ENCODE measurements at places on chromosomes 1 and 21.

- no peak for DNase-seq
These were observed 132.0 kb downstream of the SYF2 start for GRCh38 chr1:25100151-25100833.

DNA sequence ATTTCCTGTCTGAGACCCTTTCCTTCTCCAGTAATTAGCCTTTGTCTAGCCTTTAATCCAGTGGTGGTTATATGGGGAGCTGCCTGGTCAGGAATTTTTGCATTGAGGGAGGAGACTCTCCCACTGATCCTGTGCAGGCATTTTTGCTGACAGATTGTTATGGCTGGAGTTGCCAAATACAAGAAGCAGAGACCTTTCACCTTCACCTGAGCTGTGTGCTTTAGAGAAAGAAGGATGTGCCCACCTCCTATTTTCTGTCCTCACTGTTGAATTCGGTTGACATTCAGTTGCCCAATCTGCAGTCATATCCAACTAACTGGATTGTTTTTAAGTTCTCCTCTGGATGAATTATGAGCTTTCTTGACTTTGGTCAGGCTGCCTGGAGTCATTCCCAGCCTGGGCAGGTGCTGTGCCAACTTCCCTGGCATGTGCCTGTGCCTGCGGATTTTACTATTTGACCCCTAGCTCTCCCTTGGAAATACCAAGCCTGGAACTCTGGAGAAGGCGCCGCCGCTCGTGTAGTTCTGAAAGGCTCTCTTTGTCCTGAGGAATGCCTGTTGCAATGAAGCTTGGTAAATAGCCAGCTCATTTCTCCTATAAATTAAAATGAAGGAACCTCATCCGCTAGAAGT is 143.9 kb downstream of the NOS1AP start:
- DNase-seq, result no peak

DNA sequence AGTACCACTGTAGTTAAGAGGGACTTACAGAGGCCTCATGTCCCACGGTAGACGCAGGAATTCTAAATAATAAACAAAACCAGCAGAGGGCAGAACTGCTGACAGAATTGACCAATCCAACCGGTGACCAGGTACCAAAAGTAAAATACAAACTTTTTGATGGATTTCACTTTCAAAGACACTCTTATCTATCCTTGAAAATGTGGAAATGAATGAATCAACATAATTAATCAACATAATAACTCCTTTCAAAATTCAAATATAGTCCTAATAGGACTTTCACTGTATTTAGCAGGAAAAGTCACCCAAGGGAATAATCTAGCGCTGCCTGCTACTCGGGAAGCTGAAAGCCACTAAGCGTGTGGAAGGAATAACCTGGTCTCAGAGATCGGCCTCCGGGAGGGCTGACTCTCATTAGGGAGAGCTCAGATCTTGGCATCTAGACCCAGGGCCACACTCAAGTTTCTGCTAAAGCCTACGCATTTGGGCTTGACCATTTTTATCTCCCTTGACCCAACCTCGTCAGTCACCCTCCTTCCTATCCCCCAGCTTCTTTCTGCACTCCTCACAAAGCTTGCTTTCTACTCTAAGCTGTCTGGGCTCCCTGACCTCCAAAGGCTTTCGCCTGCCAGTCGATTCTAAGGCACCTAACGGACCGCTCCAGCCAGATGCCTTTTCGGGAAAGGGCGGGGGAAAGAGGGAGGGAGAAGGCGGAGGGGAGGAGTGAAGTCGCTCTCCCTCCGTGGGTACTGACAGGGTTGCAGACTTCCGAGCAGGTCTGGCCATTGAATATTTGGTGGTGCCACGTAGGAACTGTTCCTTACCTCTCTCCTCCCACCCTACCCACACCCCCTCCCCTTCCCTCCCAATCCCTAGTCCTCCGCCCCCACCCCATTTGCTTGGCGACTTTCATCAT is 1.6 kb downstream of the COL11A1 start:
- DNase-seq, result peak; percentile 88

DNA sequence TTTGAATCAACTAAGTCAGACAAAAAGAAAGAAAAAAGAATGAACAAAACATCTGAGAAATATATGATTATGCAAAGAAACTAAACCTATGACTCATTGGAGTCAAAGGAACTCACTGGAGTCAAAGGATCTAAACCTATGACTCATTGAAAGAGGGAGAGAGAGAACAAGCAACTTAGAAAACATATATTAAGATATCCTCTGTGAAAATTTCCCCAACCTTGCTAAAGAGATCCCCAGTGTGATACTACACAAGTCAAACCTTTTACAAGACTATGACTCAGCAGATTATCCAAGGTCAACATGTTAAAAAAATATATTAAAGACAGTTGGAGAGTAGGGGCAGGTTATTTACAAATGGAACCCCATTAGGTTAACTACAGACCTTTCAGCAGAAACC is 1538.3 kb downstream of the NCAM2 start:
- DNase-seq, result no peak

- DNase-seq, result no peak
These were observed at the start of gene ATP6V1G3 for GRCh38 chr1:198540580-198540979. Gene ATP6V1G3 (minus strand): TSS chr1:198540680. CDS start chr1:198540650, 30 bp downstream.

GRCh38 chr1:65955503-65955902 is 162.8 kb downstream of the PDE4B start:
- DNase-seq, result no peak

- DNase-seq, result no peak
These were observed 27.2 kb downstream of the NUAK2 start for GRCh38 chr1:205294175-205294917.

DNA sequence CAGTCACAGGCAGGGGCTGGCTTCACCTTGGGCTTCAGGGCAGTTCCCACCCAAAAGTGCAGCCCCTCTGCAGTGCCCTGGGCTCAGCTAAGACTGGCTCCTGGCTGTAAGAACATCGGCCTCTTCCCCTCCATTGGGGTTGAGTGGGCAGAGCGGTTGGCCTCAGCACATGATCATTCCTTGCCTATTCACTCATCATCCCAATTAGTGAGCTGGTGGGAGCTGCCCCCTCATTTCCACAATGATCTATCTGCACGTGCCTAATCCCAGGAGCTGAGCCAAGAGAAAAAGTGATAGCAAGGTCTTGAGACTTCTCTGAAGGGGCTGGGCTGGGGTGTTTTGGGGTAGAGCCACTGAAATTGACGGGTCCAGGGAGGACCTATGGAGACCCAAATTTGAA is 133.6 kb downstream of the SYF2 start:
- DNase-seq, result no peak

- DNase-seq, result no peak
These were observed 19.3 kb downstream of the TRMT13 start for GRCh38 chr1:100152271-100152670.

DNA sequence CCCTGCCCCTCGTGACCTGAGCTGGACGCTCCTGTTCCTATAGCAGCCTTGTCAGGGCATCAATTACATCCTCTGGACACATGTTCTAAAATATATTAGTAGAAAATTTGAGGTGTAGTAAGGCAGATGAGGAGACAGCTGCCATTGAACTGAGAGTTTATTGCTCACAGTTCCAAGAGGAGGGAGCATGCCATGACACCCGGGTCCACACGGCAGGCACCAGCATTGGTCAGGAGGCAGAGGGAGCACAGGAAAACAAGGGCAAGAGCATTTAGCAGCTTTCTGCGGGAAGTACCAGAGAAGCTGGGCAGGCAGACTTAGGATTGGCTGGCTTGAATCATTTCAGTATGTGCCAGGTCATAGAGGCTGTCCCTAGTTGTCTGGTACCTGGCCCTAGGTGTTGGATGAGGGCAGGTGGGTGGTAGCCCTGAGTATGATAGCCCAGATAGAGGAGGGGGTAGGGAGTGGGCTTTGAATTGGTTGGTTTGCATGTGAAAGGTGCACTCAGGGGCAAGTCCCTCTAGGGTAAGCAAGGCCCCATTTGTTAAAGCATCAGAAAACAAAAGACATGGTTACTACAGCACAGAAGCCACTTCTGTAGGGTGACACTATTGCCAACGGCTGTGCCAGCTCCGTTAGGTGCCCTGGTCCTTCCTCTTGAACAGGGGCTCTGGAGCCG is 223.6 kb upstream of the RAB4A start:
- peak; percentile 32 for DNase-seq

DNA sequence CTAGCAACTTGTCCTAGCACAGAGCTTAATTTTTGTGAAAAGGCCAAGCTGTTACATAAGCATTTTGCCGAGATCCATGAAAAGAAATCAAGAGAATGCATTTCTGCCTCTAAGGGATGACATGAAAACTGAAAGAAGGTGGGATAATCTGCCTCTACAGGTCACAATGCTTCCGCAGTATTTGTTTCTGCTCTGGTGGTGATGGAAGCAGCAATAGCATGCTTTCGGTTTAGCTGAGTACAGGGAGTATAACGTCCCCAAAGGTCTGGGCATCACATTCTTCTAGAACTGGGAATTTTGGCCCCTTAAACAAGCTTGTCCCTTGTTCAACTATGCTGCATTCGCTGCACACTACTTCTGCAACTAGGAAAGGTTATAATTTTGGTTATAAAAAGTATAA is 14.4 kb upstream of the MAGI3 start:
- no peak for DNase-seq

- no peak for DNase-seq
These were observed 37.2 kb downstream of the SLC37A1 start for GRCh38 chr21:42550817-42551216.

GRCh38 chr1:59290193-59290949 is 6.5 kb upstream of the FGGY start:
- DNase-seq, result no peak

DNA sequence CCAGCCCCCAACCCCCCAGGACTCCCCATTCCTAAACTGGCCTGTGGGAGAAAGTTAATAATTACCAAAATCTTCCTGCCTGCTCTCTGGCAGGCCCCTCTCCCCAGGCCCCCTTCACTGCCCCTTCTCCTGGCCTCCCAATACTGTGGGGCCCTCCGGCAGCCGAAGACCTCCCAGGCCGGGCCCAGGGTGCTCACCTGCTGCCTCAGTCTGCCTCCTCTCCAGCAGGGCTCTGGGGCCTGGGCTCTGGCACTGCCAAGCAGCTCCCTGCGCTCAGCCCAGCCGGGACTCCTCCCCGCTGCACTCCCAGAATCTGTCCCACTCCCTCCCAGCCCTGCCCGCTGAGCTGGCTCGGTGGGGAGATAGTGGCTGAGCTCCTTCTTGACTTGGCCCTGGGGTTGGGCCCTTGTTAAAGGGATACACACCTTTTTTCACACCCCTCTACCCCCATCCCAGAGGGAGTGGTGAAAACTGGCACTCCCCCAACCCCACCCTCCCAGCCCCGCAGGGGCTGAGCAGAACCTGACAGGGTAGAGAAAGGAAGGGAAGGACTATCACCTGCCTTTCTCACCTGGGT is at the start of gene S100A16:
TSS of gene S100A16 (minus strand) at position 383 of the 577 bp plus-strand sequence. CDS start 4,986 bp downstream, outside the sequence.
- DNase-seq, result peak; percentile 88

DNA sequence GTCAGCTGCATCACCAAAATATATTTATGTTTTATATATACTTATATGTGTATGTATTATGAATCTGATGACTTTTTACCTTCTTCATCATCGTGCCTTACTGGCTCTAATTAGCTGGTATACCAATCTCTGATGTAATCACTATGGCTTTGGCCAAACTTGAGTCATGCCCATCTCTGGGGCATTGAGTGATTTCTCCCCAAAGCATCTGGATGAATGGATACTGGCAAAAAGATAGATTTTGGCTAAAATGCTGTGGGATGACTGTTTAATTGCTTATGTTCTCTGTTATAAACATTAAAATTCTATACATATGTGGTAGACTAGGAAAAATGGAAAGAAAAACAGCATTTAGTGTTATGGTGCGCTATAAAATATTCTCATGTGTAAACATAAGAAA is 19.6 kb downstream of the CDKN2C start:
- no peak for DNase-seq

GRCh38 chr1:159229896-159230295 is 25.2 kb downstream of the ACKR1 start:
- no peak for DNase-seq

GRCh38 chr1:194929357-194929756 is 1678.9 kb downstream of the KCNT2 start:
- DNase-seq, result no peak

DNA sequence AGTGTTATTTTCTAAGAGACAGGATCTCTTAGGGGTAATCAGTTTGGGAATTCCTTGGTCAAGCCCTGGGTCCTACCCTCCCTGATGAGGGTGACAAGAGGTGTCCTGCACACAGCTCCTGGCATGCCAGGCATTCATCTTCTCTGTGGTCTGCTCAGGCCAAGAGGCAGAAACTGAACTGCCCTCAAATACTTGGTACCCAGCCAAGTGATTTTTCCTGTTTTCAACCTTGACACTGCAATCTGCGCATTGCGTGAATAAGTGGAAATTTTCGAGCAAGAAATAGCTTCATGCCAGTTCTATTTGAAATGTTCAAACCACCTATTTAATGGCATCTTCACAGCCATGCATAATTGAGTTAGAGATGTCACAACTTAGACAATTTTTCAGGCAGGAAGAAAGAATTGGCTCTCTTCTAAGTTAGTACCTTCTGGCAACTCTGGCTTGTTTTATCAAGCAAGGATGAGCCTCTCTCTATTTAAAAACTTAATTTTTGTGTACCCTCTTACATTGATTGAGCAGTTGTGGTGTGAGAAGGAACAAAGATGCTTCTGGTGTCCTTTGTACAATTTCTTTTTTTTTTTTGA is 27.0 kb downstream of the DNM3 start:
- DNase-seq, result no peak

GRCh38 chr1:184492536-184492935 is 105.7 kb downstream of the C1orf21 start:
- DNase-seq, result no peak

- DNase-seq, result no peak
These were observed 8.2 kb upstream of the LINGO4 start for GRCh38 chr1:151813271-151813977.

- DNase-seq, result no peak
These were observed 63.4 kb upstream of the PSEN2 start for GRCh38 chr1:226806988-226807387.

DNA sequence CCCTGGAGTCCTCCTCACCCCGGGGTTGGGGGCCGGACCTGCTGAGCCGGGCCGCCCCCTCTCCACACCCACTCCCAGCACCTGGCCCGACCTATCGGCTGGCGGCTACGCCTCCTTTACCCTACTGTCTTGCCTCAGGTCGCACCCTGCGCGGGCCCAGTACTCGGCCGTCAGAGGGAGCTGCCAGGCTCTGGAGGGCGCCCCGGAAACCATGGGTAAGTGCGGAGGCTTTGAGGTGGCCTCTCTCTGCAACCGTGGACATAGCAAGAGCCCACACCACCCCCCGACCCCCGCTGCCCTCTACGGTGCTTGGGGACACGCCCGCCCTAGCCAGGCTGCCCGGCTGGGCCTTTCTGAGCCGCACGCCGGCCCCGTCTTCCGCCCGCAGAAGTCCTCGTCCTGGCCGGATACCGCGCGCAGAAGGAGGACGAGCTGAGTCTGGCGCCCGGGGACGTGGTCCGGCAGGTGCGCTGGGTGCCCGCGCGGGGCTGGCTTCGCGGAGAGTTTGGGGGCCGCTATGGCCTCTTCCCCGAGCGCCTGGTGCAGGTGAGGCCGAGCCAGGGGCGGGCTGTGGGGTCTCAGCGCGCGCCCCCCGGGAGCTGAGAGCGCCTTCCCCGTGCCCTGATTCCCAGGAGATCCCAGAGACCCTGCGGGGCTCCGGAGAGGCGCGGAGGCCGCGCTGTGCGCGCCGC is at the start of gene SH3D21:
TSS of gene SH3D21 (plus strand) at position 159 of the 692 bp plus-strand sequence. CDS start at position 212, 53 bp downstream.
- DNase-seq, result no peak
